Hindlimb muscle (tissue), 1 donor: ENCODE measurements at places on chromosomes 12 and 14.

- DNase-seq = no peak
These were observed 1772.0 kb upstream of the FLRT2 start for GRCh38 chr14:83757916-83758315.

DNA sequence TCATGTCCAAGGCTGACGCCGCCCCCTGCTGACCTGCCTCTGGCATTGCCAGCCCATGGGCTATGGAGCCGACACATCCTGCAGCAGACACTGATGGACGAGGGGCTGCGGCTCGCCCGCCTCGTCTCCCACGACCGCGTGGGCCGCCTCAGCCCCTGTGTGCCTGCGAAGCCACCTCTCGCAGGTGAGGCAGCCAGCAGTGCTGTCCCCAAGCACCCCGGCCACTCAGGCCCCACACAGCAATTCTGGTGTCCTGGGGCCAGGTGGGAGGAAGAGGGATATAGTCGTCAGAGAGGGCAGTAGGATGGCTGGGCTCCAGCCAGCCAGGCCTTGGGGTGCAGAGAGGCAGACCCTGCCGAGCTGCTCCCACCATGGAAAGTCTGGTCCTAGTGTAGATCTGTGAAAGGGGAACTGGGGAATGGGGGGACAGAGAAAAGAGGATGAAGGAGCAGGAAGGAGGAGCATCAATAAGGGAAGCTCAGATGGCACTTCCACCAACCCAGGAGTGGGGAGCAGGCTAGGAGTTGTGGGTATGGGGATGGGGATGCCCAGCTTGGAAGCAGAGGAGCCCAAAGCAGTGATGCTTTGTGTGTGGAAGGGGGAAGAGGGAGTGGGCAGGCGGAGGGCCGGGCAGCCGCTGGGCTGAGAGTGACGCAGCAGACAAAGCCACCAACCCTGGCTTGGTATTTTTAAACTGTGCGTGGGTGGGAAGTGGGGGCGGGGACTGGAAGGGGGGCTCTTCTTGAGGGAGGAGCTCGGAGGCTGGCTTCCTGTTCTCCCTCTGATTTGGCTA is 4.7 kb downstream of the NAB2 start:
- peak; percentile 68 for DNase-seq

- peak; percentile 20 for DNase-seq
These were observed 13.3 kb upstream of the MAP3K9 start for GRCh38 chr14:70822530-70823185.

GRCh38 chr12:93827669-93828068 is 150.5 kb downstream of the CRADD start:
- DNase-seq = no peak

GRCh38 chr12:51246254-51246853 is 7.7 kb downstream of the DAZAP2 start:
- DNase-seq = no peak
